ENCODE measurements at places on chromosomes 5 and 9.

- DNase-seq, result no peak
Measured at GRCh38 chr9:77999231-77999631, 32.4 kb downstream of the GNAQ start.

GRCh38 chr5:69341520-69342161 lies 9.0 kb upstream of the CCDC125 start:
- DNase-seq, result no peak

GRCh38 chr5:58944221-58944620 lies 361.3 kb downstream of the RAB3C start:
- DNase-seq, result no peak

DNA sequence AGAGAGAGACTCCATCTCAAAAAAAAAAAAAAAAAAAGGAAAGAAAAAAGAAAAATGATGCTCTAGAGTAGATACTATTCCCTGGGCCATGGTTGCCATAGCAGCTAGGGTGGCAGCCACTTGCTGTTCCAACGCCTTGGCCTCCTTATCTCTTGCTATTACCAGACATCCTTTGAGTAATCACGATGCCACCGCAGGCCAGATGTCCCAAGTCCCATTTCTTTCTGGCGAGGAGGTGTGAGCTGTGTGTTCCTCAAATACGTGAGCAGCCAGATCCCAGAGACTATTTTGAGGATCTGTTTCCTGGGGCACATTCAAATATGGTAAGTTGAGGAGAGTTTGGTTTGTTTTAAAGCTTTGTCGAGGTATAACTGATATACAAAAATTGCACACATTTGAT lies 23.4 kb upstream of the GFPT2 start:
- no peak for DNase-seq

- DNase-seq, result peak; percentile 30
Measured at GRCh38 chr5:157740229-157740610, 3.3 kb upstream of the LSM11 start.

DNA sequence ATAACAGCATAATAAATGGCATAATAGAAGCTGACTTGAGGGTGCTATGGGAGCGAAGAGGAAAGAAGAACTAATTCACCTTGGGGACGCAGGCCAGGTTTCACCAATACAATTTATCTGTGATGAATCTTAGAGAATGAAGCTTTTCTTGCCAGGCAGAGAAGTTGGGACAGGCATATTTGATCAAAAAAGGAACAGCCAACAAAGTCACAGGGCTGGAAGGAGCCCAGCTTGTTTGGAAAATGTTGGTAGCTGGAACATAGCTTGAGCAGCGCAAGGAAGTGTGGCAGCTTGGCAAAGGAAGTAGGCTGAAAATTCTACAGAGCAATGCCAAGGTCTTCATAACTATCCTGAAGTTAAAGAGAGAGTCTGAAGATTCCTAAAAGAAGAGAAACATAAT lies 181.5 kb upstream of the OR13F1 start:
- no peak for DNase-seq
